Heart left ventricle (tissue), 16 donors: ENCODE measurements at places on chromosomes 7 and 10.
A peak's percentile ranks its signal among the peaks of the same experiment; 100 is the strongest.

GRCh38 chr10:75499556-75500160 is 68.2 kb downstream of the LRMDA start:
- DNase-seq, result no peak

DNA sequence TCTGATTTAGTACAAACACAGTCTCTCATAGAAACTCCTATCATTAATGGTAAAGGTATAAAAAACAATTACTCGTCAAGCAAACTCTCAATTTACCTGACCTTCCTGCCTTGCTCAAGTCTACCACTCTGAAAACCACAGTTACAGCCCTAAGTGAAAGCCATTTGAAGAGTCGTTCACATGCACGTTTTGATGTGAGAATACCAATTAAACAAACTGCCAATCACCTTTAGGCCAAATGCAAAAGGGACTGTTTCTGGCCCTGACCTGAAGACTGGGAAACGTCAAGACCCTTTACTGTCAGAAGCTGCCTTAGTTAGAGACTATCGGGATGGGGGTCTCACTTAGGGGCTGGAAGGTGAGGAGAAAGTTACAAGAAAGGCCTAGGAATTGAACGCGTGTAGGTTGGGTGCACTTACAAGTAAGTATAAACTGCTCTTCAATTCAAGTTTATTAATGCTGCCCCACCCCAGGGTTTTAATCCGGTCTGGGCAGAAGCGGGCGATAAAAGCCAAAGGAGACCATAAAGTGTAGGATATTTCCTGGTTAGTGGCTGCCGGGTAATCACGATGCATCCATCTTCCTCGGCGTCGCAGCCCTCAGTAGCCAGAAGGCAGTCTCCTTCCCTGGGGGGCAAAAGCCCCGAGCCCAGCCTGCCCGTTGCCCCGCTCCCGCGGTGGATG is 935 bp downstream of the TM9SF3 start:
- no peak for DNase-seq

DNA sequence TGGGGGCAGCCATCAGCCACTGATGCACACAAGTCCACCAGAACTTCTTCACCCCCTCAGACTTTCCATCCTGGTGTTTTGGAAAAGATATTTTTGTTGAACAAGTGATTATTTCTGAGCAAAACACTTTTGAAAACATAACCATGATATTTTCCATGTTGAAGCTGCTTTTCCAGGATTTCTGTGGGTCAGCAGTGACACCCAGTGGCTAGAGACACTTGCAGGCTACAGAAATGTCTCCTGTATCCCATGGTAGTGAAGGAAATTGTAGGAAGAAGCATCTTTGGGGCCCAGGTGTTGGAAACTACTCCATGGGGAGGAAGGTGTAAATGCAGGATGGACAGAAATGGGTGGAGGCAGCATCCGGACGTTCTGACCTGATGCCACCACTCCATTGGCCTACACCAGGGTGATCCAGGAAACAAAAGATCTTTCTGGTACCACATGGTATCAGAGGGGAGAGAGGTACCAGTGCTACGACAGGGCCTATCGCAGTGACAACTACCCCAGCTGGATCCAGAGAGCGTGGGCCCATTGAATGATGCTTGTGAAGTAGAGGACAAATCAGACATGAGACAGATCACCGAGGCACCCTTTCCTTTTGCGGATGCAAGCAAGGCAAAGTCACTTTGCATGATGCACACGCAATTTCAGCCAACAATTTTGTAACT is 111.7 kb upstream of the COBL start:
- DNase-seq, result no peak

GRCh38 chr10:106493226-106493625 is 671.3 kb downstream of the SORCS1 start:
- no peak for DNase-seq

DNA sequence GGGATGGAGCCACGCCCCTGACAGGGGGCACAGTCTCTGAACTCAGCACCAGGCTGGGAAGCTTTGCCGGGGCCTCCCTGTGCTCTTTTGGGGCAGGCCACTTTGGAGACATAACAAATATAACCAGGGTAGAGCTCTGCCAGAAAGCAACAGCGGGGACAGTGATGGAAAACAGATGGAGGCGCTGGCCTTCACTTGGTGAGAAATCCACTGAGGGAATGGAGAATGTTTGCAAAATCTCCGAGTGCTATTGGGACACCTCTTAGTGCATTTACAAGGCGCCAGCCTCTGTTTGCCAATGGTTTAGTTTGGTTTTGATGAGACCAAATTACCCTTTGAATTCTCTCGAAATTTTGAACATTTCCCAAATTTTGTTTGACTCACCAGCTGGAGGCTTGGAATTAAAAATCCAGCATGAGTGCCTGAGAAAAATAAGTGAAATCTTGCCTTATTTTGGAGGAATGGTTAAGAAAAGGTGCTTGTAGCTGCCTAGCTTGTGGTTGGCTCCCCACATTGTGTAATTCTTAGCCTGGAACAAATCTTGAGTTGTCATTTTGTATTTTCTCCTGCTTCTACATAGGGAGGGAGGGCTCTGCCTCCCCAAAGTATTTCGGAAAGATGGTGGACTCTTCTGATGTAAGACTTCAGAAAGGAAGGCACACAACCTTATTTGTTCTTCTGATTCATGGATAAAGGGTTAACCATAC is 980.5 kb downstream of the LRMDA start:
- peak; percentile 64 for DNase-seq
